Nasal cavity respiratory epithelium epithelial cell of viscerocranial mucosa (primary cell): ENCODE measurements at places on chromosomes 11 and 22. TPM values are rescaled to one million over a fixed set of nuclear protein-coding genes. Genes with fewer than 3 reads are reported as not detected.

Gene GATD1
- 20.8 and 30.3 TPM in 2 replicates for total RNA-seq

Gene OR6A2
- under 0.01 and 0.14 TPM in 2 replicates for total RNA-seq

Gene FOLH1
- total RNA-seq = 0.34 and 0.50 TPM in 2 replicates

Gene IL18
- 23.3 and 40.0 TPM in 2 replicates for total RNA-seq

Gene RBMXL2
- total RNA-seq = not detected in 2 replicates
